NCI-H2081 (cell line): ENCODE measurements at places on chromosomes 12 and 14.

- no peak for DNase-seq
Measured at GRCh38 chr14:58769011-58769643, 131.4 kb downstream of the DACT1 start.

GRCh38 chr12:116855744-116856470 lies 25.3 kb downstream of the HRK start:
- DNase-seq = no peak

- DNase-seq = no peak
Measured at GRCh38 chr12:60027266-60027665, 431.4 kb downstream of the SLC16A7 start.

DNA sequence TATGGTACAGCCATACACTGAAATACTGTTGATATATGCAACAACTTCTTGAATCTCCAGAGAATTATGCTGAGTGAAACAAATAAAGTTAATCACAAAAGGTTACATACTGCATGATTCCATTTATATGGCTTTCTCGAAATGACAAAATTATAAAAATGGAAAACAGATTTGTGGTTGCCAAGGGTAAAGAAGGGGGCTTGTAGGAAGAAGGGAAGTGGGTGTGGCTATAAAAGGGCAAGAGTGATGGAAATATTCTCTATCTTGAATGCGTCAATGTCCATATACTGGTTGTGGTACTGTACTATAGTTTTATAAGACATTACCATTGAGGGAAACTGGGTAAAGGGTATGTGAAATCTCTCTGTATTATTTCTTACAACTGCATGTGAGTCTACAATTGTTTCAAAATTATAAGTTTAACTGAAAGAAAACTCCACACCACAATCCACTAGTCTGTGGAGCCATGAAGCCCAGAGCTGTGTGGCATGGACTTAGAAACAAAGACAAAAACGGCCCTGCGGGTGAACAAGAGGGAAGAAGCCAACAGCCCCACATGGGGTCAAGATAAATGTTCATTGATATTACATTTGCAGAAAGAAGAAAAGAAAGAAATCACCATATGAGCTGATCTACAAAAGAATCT lies 18.3 kb upstream of the TSPAN11 start:
- DNase-seq = no peak

DNA sequence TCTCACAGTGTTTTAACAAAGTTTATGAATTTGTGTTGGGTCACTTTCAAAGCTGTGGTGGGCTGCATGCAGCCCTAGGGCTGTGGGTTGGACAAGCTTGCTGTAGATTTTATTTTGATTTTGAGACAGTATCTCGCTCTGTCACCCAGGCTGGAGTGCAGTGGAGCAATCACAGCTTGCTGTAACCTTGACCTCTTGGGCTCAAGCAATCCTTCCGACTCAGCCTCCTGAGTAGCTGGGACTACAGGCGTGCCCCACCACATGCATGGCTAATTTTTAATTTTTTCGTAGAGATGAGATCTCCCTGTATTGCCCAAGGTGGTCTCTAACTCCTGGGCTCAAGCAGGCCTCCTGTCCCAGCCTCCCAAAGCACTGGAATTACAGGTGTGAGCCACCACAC lies 5.4 kb downstream of the MARK3 start:
- DNase-seq = no peak

- DNase-seq = no peak
Measured at GRCh38 chr14:105330491-105330895, 15.9 kb downstream of the PACS2 start.

- no peak for DNase-seq
Measured at GRCh38 chr12:116620124-116620491, 60.9 kb downstream of the MAP1LC3B2 start.
